ENCODE measurements at places on chromosomes 6 and 20. TPM values are rescaled to one million over a fixed set of nuclear protein-coding genes. Genes with fewer than 3 reads are reported as not detected.

Gene SLA2
- total RNA-seq: 66.8 TPM

Gene SIRPB2
- not detected for total RNA-seq

Gene BPI
- total RNA-seq: not detected

Gene GLP1R
- 0.33 TPM for total RNA-seq

Gene C6orf132
- 0.29 TPM for total RNA-seq

Data from activated naive CD4-positive, alpha-beta T cell treated with anti-CD3 and anti-CD28 coated beads, Interleukin-2, amount 50 U/mL, for 72 hours (primary cell).